ENCODE measurements at places on chromosomes 7 and 10.

DNA sequence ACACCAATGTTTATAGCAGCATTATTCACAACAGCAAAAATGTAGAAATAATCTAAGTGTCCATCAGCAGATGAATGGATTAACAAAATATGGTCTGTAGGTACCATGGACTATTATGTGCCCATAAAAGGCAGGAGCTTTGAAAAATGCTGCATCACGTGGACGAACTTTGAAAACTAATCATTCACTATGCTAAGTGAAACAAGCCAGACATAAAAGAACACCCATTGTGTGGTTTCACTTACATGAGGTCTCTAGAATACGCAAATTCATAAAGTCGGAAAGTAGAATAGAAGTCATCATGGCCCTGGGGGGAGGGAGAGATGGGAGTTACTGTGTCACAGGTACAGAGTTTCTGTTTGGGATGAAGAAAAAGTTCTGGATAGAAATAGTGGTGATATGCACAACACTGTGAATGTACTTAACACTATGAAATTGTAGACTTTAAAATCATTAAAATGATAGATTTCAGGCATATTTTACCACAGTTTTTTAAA, 377.3 kb downstream of the SDK1 start:
- DNase-seq: no peak

DNA sequence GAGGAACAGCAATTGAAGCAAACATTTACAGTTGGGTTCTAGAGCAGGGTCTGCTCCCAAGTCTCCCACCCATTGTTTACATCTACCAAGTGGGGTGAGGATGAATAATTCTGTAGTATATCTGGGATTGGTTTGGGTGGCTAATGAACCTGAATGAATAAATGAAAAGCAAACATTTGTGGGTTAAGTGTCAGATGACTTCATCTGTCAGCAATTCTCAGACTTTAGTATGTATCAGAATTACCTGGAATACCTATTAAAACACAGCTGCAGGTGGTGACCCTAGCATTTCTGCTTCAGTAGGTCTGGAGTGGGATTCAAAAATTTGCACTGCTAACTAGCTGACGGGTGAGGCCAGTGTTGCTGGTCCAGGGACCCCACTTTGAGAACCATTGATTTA, 18.0 kb upstream of the NPVF start:
- DNase-seq: no peak

DNA sequence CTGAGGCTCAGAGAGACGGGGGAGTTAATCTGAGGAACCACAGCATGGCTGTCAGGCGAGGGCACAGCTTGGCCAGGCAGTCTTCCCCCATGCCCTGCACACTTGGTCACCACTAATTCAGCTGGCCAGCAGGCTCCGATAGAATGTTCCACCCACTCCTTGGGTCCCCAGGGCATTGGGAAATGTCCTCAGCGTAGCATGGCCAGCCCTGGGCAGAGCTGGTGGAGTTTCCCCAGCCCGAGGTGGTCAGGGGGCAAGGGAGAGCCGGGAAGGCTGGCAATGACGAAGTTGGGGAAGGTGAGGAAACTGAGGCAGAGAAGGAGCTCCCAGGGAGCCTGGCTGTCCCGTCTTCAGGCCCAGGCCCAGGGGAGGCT, 12.1 kb upstream of the GRIFIN start:
- DNase-seq: no peak

GRCh38 chr10:43680035-43680434, 31.4 kb upstream of the ZNF32 start:
- DNase-seq: no peak

- peak; percentile 18 for DNase-seq
Observed at GRCh38 chr10:43137717-43138020, 576 bp upstream of the CSGALNACT2 start.

DNA sequence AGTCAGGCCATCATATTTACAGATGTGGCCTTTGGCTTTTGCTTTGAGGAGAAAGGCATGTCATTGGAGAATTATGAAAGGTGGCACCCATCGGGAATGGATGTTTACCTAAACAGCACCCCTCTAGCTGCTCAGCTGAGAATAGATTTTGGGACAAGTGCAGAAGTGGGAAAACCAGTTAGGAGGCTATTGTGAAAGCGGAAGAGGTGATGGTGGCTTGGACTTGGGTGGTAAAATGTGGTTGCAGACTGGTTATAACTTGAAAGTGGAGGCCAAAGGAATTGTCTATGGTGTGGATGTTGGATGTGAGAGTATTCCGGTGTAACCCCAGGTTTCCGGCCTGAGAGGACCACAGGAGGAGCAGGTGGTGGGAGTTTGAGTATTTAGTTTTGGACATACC, 5.2 kb upstream of the SLC12A9 start:
- no peak for DNase-seq

DNA sequence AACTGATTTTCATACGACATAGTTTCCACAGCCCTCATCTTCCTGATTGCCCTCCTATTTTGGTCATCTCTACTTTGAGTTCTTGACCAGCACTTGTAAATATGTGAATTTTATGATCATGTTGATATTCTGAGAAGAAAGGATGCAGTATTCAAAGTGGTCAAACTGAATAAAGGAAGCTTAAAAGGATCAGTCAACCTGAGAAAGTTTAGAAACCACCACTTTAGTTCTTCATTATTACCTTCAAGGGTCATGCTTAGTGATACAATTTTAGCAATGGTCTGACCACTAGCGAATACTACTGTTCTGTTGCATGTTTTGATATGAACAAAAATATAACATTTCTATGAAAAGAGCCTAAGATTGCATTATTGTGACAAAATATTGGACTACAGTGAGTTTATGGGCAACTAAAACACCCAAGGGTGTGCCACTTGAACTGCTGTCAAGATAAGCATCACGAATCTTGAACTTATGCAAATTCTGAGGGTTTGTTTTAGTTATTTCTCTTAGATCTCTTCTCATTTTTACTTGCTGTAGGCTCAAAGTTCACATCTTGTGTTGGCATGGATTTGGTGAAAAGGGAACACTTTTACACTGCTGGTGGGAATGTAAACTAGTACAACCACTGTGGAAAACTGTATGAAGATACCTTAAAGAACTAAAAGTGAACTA, 247.7 kb downstream of the IPMK start:
- no peak for DNase-seq

DNA sequence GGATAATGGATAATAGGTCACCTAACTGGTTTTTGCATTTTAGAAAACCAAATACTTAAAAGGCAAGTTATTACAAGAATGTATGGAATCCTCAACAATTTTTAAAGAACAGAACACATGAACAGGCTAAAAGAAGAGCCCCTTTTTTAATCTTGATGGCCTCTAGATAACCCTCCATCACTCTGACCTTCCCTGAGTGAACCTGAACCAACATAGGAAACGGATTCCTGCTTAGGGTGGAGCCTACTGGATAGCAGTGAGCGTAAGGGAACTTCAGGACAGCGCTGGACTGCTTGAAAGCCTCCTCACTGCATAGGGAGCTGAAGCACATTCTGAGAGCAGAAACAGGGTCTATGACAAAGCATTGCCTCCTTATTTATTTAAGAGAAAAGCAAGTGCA, 20.5 kb downstream of the TRPV5 start:
- DNase-seq: no peak

DNA sequence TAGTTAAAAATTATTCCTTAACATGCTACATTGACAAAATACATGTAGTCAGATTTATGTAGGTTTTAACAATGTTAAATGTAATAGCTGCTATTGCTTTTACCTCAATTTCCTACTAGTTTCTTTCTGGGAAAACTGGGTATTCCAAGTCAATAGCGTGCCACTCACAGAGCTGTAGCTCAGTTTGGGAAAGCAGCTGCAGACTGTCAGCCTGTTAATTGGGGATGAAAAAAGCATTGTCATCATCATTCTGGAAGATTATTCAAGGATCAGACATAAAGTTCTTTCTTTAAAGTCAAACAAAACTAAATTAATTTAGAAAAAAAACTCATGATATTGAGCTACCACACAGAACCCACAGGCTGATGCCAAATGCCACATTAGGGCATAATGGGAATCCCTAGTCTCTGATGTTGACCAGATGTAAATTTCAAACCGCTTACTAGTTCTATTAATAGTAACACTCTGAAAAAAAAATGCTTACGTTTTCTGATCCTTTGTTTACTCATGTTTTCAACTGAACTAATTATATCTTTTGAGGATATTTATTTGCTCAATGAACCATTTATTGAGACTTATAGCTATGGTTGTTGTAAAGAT, 19.6 kb upstream of the AGMO start:
- DNase-seq: no peak

DNA sequence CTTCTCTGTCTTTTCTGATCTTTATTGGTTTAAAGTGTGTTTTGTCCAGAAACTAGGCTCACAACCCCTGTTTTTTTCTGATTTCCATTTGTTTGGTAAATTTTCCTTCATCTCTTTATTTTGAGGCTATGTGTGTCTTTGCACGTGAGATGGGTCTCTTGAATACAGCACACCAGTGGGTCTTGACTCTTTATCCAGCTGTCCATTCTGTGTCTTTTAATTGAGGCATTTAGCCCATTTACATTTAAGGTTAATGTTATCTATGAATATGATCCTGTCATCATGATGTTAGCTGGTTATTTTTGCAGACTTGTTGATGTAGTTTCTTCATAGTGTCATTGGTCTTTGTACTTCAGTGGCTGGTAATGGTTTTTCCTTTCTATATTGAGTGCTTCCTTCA, 10.1 kb downstream of the TEX36 start:
- DNase-seq: no peak

DNA sequence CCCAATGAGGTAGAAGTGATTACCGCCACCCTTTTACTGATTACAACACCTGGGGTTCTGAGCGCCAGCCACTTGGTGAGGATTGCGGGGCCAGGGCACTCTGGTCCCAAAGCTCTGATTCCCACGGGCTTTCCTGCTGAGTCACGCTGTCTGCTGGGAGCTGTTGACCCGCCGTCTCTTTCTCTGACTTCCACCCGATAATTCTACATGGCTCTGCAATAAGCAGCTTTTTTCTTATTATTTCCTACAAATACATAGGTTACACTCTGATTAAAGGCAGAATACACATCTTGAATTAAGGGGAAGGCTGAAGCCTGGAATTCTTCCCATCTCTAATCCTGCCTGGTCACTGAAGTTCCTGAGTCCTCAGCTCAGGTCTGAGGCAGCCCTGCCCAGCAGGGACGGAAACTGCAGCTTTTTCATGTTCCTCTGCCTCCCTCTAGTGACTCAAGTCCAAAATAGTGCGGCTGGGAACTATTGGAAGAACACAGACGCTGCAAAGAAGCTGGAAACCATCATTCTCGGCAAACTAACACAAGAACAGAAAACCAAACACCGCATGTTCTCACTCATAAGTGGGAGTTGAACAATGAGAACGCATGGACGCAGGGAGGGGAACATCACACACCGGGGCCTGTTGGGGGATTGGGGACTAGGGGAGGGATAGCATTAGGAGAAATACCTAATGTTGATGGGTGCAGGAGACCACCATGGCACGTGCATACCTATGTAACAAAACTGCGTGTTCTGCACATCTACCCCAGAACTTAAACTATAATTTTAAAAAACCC, 178.3 kb downstream of the PRKCQ start:
- peak; percentile 62 for DNase-seq

GRCh38 chr10:118930614-118931013, 98.9 kb upstream of the NANOS1 start:
- no peak for DNase-seq

- DNase-seq: peak; percentile 46
Observed at GRCh38 chr7:148699024-148699781, 500 bp downstream of the CUL1 start.

DNA sequence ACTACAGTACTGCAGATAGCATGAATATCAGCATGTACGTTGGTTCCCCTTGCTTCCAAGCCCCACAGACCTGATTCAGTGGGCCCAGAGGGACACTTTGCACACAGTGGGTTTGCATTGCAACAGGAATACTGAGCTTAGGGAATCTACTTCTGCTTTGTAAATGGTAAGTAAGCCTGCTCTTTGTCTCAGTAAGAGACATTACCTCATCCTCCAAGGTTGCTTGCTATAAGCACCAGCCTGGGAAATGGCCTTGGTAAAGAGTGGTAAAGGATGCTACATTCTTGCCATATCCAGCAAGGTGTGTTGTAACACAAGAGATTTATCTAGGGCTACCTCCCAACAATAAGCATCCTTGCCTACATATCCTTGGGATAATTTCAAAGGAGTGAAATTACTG, 730.5 kb downstream of the INHBA start:
- DNase-seq: no peak

- DNase-seq: no peak
Observed at GRCh38 chr7:18976715-18977471, 140.5 kb downstream of the TWIST1 start.
